ENCODE measurements at places on chromosomes 13 and 19. TPM values are rescaled to one million over a fixed set of nuclear protein-coding genes. Genes with fewer than 3 reads are reported as not detected.

Gene SHISA7
- not detected for total RNA-seq

Gene ANKLE1
- total RNA-seq: 0.66 TPM

Gene HTR2A
- total RNA-seq: not detected

Gene LILRB2
- total RNA-seq: not detected

Gene TRIM13
- 10.6 TPM for total RNA-seq

Data from Calu3 (cell line).